Stimulated activated CD4-positive, alpha-beta T cell treated with anti-CD3 and anti-CD28 coated beads, Interleukin-2, amount 100 ng/mL, for 24 hours (primary cell): ENCODE measurements at places on chromosomes 6 and 20.

DNA sequence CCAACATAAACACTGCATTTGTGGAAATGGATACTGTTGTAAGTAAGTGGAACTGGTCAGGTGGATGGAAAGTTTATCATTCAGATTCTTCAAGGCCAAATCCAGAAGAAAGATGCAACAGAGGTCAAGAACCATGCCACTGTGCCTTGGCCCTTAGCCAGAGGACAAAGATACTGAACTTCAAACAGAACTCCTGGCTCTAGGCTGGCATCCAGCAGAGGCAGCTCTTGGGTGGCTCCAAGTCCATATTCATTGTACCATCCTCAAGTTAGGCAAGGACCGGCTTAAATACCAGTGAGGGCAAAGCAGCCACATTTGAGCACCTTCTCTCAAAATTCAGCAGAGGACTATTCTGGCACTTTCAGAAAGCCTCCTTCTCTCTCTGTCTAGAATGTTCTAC is 53.2 kb downstream of the DNAAF9 start:
- DNase-seq: no peak

- no peak for DNase-seq
Measured at GRCh38 chr6:101826269-101826668, 432.8 kb downstream of the GRIK2 start.

DNA sequence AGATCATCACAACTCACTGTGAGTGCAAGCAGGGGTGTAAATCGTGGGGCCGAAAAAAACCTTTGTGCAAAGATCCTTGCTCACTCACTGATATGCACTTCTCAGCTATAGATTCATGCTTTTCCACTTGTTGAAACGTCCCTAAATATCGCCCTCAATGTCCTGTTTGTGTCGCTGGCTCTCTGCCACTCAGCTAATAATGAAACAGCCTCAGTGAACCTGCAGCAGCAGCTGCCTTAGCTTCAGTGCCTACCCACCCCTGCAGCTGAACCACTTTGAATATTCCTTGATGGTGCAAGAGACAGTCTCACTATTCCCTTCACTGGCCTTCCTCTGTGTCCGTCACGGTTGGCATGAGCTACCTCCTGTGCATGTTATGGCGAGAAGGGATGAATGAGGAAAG is 128.9 kb upstream of the NAA20 start:
- no peak for DNase-seq

- DNase-seq: no peak
Measured at GRCh38 chr6:75130784-75131183, 75.1 kb downstream of the COL12A1 start.

DNA sequence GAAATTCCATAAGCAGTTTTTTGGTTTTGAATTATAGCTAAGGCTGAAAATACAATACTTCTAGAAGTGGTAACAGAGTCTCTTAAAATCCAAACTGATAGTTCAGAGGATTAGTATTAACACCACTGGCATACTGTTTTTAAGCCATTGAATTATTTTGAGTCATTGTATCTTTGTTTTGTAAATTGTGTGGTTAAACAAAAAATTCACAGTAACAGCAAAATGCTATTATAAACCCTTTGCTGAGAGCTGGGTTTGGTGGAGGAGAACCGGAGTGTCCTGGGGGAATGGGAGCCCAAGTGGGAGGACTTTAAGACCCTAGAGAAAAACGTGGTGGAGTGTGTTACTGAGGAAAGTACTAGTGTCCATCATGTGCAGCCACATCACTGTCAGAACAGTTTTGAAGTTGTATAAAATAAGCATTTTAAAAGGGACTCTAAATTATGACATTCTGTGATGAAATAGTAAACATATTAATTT is 125.1 kb downstream of the LRRC1 start:
- DNase-seq: no peak

- DNase-seq: no peak
Measured at GRCh38 chr6:11271228-11272020, 39.0 kb upstream of the NEDD9 start.

DNA sequence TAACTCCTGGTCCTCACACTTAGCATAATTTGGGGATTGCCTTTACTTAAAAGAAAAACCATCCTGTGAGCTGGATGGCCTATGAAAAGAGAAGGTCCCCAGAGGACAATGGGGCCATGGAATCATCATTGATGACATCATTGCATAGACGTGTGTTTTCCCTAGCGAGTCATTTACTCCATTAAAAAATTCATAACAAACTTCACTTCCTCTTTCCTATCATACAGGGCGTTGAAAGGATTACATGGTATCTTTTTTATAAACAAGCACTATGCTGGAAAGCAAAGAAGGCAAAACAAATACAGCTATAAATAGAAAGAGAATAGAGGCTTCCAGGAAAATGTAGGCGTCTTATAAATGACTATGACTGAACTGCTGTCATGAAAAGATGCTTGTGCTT is 11.3 kb upstream of the COL12A1 start:
- no peak for DNase-seq

GRCh38 chr6:125041740-125042459 is 79.7 kb downstream of the RNF217 start:
- no peak for DNase-seq

DNA sequence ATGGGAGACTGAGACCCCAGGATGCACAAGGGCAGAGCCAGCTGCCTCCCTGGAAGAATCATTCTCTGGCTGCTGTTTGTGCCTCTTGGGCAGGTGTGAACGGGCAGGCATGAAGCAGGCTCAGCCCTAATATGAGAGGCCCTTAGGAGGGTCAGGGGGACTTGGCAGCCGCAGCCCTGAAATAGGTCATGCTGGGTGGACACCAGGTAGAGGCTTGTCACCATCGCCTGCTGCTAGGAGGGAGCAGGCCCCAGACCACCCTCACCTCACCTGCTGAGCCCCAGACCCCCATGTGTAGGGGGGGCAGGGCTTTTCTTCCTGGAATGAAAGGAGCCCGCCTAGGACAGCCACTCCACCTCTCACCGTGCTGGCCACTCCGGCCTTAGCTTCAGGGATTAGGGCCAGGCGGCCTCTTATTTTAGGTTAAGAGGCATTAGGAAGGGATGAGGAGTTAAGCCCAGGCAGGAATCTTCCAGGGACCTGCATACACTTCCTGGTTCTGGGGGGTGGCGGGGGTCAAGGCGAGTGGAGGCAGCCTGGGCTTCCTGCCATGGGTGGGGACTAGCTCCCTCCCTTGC is 92.4 kb downstream of the ASXL1 start:
- DNase-seq: no peak

- no peak for DNase-seq
Measured at GRCh38 chr6:15804164-15805154, 141.6 kb upstream of the DTNBP1 start.

DNA sequence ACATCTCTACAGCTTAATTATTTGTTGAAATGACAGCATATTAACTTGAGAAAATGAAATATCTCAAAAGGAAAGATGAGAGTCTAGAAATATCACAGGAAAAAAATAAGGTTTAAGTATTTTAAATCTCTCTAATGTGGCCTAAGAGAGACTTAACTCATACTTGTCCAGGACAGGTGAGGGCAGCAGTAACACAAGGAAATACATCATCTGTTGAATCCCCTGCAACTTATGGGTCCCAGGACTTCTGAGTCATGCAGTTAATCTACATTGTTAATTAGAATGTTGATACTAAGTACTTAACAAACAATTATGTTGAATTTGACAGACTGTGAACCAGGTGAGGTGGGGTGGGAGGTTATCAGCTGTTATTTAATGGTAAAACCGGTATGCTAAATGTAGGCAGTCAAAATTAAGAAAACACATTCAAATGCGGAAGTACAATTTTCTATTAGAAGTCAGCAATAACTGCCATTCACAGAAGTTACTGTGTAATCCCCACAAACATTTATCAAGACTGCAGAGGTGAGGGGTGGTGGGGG is 87.9 kb downstream of the CEP57L1 start:
- no peak for DNase-seq

DNA sequence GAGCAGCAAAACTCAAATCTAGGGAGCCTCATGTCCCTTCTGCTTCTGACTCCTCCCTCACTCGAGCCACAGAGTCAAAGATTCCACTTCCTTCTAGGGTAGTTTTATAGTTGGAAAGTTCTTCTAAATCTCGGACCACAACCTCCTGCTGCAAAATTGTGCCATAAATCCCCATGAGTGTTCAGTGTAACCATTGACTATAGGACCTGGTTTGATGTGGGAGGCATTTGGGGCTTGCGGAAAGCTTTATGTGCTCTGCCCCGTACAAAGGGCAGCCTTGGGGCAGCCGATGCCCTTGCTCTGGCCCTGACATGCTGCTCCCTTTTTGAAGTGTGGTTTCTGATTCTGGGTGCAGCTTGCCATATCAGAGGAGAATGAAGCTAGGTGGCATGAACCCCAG is 43.6 kb upstream of the IER3 start:
- no peak for DNase-seq

GRCh38 chr20:50720026-50720425 is 11.4 kb upstream of the PARD6B start:
- DNase-seq: no peak

- no peak for DNase-seq
Measured at GRCh38 chr6:165937564-165938358, 229.9 kb downstream of the TBXT start.

DNA sequence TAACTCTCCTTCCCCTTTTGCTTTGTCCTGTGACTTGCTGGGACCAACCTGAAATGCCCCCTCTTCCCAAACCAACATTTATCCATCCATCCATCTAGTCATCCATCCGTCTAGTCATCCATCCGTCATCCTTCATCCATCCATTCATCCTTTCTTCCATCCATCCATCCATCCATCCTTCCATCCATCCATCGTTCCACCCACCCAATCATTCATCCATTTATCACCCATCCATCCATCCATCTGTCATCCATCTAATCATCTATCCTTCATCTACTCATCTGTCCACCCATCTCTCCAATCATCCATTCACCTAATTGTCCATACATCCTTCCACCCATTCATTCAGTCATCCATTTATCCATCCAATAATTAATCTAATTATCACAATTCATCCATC is 92.7 kb downstream of the EDN3 start:
- DNase-seq: no peak

- no peak for DNase-seq
Measured at GRCh38 chr20:54419531-54419930, 55.9 kb upstream of the DOK5 start.

- no peak for DNase-seq
Measured at GRCh38 chr6:170369403-170369802, 62.8 kb downstream of the FAM120B start.

GRCh38 chr20:50980071-50980681 is 21.6 kb downstream of the MOCS3 start:
- DNase-seq: peak; percentile 47

- DNase-seq: peak; percentile 70
Measured at GRCh38 chr6:167079853-167080297, 43.0 kb upstream of the CCR6 start.

DNA sequence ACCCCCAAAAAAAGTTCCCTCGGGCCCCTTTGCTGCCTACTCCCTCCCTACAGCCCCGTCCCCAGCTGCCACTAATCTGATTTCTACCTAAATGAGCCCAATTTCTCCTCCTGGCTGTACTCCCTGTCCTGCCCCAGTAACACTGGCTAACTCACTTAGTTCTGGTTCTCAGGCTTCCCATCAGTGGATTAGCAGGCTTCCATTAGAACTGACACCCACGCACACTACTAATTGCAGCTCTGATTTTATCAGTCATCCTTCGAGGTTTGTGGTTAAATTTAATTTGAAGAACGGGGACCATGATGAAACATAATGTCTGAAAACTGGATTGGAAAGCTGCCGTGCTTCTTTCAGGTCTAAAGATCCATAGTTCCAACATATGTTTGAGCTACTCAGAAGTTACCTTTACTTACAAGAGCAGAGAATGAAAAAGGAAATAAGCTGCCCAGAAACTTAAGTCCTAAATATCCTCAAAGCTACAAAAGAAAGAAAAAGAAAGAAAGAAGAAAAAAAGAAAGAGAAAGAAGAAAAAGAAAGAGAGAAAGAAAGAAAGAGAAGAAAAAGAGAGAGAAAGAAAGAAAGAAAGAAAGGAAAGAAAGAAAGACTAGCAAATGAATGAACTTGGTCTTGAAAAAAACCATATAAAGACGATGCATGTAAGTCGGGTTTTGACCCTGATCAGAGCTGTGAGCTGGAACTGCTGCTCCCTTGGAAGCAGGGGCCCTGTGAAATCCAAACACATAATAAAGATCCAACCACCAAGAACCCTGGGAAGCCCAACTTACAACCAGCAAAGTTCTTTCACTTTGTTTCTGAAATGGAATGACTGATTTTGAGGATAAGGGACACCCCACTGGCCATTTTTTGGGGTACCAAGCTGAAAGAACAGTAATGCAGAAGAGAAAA is 51.7 kb downstream of the CNKSR3 start:
- DNase-seq: no peak

GRCh38 chr6:85675030-85675819 is 32.5 kb upstream of the SYNCRIP start:
- DNase-seq: no peak

GRCh38 chr20:61917474-61918145 is 148.1 kb downstream of the TAF4 start:
- no peak for DNase-seq

DNA sequence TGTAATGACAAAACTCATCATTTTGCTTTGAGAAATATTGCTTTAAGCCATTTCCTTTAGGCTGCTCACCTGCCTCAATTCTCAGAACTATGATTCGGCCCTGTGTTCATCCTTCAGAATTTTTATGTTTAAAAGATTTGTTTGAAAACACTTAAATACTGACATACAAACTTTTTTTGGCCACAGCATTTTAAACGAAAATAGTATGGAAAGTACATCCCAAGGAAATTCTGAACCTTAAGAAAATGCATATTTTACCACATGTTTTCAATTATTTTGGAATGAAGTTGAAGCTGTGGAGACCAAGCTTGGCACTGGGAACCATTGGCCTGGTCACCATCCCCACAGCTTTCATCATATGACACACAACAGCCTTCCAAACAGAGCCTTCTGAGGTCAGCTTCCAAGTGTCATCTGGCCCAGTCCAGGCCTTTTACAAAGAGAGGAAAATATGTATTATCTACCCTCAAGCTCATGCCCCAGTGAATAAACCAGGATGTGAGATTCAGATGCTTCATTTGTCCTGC is 83.3 kb downstream of the SOD2 start:
- DNase-seq: no peak

GRCh38 chr20:51586005-51586440 is 43.5 kb upstream of the NFATC2 start:
- no peak for DNase-seq

DNA sequence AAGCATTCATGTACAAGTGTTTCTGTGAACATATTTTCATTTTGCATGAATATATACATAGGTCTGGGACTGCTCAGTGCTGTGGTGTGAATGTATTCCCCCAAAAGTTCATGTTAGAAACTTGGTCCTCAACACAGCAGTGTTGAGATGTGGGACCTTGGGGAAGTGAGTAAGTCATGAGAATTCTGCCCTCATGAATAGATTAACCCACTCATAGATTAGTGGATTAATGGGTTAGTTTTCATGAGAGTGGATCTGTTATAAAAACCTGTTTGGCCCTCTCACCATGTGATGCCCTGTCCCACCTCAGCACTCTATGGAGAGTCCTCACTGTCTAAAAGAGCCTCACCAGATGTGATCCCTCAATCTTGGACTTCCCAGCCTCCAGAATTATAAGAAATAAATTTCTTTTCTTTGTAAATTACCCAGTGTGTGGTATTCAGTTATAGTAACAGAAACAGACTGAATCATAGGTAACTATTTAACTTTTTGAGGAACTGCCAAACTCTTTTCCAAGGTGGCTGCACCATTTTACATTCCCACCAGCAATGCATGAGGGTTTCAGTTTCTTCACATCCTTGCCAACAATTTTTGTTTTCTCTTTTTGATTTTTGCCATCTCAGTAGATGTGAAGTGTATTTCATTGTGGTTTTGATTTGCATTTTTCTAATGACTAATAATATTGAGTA is 45.3 kb downstream of the QRSL1 start:
- DNase-seq: no peak
